Muscle of arm (tissue), 14 donors: ENCODE measurements at places on chromosomes 5 and 9.
A peak's percentile ranks its signal among the peaks of the same experiment; 100 is the strongest.

DNA sequence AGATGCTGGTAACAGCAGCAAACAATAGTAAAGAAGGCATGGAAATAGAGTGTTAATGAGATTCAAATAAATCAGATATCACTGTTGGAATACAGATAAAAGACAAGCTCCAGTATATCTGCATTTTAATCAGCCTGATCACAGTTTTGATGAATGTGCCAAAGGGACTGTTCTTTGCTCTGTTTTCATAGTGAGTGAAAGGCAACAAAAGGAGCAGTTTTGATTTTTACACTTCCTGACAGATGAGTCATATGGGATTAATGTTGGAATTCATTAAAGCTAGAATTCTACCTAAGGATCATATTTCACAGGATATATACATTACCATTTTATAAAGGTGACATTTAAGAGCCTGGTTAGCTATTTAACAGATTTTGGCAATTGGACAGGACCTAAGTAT, 743.3 kb upstream of the PTPRD start:
- no peak for DNase-seq

DNA sequence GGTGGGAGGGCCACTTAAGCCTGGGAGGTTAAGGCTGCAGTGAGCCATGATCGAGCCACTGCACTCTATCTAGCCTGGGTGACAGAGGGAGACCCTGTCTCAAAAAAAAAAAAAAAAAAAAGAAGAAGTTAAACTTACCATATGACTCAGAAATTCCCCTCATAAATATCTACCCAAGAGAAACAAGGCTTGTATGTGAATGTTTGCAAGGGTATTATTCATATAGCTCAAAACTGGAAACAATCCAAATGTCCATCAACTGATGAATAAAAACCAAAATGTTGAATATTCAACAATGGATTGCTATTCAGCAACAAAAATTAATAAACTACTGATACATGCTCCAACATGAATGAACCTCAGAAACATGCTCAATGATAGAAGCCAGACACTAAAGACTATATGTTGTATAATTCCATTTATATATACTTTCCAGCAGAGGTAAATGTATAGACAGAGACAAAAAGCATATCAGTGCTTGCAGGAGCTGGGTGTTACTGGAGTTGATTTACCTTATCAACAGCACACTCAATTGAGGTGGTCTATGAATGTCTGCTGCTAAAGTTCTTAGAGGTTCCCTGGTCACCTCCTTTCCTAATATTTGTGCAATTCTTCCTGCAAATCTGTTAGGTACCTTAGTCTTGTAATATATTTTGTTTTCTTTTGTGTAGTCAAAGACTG, 5.3 kb upstream of the SREK1 start:
- DNase-seq = no peak

- no peak for DNase-seq
Measured at GRCh38 chr5:178488696-178489095, 101.5 kb downstream of the COL23A1 start.

DNA sequence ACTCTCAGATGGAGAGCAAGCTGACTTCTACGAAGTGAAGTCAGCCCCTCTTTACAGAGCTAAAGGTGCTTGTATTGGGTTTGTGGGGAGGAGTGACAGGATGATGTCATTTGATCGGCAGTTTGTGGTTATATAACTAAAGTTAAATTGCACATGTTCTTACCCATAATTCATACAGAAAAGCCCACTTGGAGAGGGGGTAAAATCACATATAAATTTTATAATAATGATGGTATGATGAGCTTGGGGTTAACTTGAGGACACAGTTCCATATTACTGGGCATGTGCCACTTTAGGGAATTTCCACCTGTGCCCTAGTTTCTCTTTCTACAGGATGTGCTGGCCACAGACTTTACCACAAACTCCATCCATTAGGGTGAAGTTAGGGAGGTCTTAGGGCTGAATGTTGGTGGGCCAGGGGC, 1178.6 kb upstream of the CDH9 start:
- DNase-seq = no peak

- no peak for DNase-seq
Measured at GRCh38 chr5:154262342-154262741, 71.8 kb downstream of the GALNT10 start.

- DNase-seq = peak; percentile 70
Measured at GRCh38 chr9:16870596-16871335, at the start of gene BNC2. TSS of gene BNC2 (minus strand) at chr9:16870670. CDS start at chr9:16870648, 22 bp downstream.

DNA sequence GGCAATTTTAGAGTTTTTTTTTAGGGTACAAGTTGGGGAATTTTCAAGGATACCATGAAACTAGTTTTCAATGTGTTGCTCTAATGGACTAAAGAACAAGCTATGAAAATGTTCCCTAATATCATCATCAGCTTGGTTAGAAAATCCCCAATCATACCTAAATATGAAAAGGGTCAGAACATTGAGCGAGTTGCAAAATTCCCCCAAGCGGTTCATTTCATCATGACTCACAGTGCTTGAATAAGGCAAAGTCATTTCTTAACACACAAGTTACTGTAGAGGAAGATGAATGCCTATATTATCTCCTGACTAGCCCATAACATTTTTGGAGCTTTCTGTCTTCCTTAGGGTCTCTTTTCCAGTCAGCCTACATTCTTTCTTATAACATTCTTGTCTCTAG, 62.7 kb downstream of the ST8SIA4 start:
- no peak for DNase-seq

- no peak for DNase-seq
Measured at GRCh38 chr9:136695435-136695895, 8.2 kb upstream of the AGPAT2 start.

GRCh38 chr5:97559827-97560598, 377.0 kb upstream of the RIOK2 start:
- peak; percentile 41 for DNase-seq

DNA sequence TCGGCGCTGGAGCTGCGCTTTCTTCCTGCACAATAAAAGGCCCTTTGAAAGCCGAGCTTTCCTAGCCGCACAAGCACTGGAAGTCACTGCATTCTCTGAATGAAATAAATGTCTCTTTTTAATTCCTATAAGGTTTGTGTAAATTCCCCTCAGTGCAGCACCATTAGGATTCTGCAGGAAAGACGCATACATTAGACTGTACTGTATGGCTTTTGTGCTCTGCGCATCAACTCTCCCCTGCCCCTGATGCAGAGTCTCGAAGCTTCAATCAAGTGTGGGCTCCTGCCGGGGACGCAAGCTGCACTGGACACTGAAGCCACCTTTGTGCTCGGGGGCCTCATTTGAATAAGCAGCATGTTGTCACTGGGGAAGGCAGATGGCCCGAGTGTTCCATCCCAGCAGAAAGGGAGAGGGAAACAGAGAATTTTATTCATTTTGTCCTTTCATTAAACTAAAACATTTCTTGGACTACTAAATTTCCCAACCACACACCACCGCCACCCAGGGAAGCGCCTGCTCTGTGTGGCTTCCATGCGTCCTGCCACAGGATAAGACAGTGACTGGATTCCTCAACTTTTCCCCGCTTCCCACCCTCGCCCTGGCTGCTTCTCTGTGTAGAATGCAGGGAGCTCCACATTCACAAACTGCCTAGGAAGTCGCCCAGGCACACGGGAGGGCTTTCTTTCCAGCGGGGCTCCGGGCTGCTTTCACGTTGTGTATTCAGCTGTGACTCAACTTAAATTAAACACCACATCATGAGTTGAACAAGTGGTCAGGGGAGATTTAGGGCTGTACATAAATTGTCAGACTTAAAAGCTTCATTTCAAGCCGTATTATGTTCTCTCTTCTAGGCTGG, 635.4 kb downstream of the IRX1 start:
- DNase-seq = no peak

DNA sequence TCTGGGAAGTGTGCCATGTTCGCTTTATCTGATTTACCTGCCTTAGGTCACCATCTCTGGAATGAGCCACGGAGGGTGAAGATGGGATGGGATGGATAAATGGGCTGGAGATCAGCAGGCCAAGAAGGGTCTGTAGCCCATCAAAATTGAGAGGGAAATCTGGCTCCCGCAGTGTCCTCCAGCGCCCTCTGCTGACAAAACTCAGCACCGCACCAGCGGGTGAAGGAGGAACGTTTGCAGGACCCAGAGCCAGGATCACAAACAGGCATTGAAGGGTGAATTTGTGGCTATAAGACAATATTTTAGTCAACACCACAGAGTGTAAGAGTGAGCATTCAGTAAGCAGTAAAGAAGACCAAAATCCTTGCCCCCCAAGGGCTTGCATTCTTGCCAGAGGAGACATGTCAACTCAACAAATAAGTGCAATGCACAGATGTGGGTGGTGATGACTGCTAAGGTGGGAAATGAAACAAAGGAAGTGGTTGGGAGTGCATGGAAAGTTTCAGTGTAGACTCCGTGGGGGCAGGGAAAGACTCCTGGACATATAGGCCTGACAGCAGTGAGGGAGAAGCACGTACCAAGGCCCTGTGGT, 124.4 kb downstream of the TENT4A start:
- DNase-seq = no peak

GRCh38 chr5:106690585-106690984, 980.2 kb downstream of the EFNA5 start:
- DNase-seq = no peak

GRCh38 chr5:86981898-86982297, 285.8 kb upstream of the RASA1 start:
- no peak for DNase-seq

DNA sequence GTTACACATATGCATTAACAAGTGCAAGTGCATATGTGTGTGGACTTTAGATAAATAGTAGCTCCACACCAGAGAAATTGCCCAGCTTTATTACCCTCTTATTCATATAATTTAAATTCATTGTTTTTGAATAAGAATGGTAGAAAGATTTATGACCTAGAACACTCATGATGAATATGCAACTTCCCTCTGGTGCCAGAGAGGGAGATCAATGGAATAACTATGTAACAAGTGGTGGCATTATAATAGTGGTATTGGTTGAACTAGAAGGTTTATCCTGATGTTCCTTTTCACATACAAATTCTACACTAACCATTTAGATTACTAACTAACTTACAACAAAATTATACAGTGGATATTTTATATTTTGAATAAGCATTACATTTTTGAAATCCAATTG, 607.4 kb downstream of the CDH12 start:
- DNase-seq = no peak

DNA sequence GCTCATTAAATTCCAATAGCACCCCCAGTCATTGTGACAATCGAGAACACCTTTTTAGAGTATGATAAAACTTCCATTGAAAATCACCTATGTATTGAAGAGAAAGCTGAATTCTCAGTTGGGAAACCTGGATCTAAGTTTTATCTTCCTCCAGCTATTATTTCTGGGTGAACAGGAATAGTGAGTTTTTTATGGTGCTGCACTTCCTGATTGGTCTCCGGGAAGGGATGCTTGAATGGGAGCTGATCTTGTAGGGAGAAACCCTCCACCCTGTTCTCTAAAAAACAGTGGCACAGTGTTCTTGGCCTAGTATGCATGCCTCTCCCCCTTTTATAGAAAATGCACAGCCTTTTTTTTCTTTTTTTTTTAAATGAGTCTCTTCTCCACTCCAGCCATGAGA, 112.2 kb downstream of the ACTBL2 start:
- no peak for DNase-seq

DNA sequence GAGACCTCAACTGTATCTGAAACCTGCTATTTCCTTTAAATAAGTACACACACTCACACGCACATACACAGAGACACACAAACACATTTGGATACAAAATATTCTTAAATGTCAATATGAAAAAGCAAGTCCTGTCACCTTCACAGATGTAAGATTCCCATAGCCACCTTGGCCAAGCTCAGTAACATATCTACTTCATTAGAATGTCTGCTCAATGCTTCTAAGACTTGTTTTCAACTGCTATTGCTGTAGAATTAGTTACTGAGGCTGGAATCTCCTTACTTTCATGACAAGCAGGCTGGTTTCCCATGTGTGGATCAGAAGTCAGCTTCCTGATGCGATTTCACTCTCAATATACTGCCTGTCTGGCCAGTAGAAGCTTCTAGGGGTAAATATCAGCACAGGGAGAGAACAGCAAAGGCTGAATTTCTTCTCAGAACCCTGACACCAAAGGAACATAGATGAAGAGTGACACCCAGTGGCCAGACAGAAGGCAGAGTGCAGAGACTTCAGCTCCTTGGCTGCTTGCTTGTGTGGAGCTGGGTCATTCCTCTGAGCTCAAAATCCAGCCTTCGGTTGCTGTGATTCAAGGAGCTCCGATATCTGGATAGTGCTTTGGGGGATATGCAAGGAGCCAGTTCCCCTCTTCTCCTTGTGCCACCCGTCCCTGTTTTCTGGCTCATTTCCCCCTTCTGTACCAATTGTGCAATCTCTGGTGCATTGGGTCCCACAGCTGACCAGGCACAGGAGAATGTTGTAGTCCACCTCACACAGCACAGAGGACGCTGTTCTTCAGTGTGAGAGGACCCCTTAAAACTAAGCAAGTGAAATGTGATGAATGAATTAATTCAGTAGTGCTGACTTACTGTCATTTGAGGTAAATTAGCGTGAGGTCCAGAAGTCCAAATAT, 26.6 kb upstream of the ABLIM3 start:
- peak; percentile 63 for DNase-seq

DNA sequence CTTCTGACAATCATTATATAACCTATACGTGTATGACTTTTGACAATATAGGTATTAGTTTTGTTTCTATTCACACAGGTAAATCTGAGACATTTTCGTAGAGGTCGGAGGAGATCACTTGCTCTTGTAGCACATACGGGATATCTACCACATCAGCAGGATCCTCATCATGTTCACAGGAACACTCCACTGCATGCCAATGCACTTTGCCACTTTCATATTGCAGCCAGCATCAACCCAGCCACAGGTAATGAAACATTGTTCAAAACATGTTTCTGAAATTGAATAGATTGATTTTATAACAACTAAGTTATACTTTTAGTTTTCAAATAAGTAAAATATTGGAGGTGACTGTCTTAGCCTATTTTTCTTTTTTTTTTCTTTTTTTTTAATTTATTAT, 50.0 kb downstream of the DMXL1 start:
- DNase-seq = no peak

GRCh38 chr9:107447834-107448233, 41.7 kb downstream of the KLF4 start:
- DNase-seq = no peak

DNA sequence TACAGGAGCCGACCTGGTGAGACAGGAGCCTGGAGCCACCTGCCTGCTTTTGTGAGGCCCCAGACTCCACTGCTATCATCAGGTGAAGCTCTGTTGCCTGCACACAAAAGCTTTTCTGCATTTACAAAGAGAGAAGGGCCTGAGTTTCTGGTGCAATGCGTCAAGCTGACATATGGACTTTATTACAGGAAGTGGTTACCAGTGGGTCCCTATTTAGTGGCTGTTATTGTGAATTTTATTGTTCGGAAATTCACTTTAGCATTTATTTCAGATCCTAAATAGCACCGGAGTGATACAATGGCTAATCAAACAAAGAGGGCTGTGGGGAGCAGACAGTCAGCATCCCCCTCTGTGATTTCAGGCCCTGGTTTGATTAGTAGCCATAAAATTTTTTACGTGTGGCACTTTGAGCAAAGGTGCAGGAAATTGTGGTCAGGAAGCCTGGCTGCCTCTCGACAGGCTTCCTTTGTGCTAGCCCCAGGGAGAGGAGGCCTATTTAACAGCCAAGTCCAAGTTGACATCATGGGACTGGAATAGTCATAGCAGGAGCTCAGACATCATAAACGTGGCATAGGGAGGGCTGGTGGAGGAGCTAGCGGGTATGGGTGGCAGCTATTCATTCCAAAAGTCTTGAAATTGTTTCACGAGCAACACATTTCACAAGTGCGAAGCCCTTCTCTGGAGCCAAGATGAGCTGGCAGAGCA, 8.4 kb downstream of the TGFBI start:
- no peak for DNase-seq
